Uterus (tissue), 4 donors: ENCODE measurements at places on chromosomes 1 and 21. TPM values are rescaled to one million over a fixed set of nuclear protein-coding genes. Genes with fewer than 3 reads are reported as not detected.

The DNALI1 gene
- 2.8 TPM for total RNA-seq

The ANKRD65 gene
- 3.0 TPM for total RNA-seq

The TRIM67 gene
- total RNA-seq: not detected

The CR1L gene
- total RNA-seq: not detected

The GLMP gene
- total RNA-seq: 31.1 TPM

- DNase-seq: no peak
These were observed 402 bp downstream of the C21orf58 start for GRCh38 chr21:46323227-46323709.

DNA sequence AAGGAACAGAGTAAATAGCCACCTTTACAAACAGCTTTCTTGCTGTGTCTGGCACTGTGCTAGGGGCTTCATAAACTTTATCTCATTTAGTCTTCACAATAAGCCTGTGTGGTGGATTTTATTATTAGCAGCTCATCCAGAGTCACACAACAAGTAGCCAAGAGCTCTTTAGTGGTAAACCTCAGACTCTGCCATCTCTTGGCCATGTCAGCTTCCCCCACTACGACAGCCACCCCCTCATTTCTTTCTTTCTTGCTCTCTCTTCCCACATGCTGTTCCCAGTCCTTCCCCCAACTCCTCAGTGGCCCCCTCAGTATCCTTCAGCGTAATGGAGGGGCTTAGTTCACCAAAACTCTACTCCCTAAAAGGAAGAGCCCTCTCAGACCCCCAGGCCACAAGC, 1.2 kb upstream of the ZNF683 start:
- DNase-seq: no peak

DNA sequence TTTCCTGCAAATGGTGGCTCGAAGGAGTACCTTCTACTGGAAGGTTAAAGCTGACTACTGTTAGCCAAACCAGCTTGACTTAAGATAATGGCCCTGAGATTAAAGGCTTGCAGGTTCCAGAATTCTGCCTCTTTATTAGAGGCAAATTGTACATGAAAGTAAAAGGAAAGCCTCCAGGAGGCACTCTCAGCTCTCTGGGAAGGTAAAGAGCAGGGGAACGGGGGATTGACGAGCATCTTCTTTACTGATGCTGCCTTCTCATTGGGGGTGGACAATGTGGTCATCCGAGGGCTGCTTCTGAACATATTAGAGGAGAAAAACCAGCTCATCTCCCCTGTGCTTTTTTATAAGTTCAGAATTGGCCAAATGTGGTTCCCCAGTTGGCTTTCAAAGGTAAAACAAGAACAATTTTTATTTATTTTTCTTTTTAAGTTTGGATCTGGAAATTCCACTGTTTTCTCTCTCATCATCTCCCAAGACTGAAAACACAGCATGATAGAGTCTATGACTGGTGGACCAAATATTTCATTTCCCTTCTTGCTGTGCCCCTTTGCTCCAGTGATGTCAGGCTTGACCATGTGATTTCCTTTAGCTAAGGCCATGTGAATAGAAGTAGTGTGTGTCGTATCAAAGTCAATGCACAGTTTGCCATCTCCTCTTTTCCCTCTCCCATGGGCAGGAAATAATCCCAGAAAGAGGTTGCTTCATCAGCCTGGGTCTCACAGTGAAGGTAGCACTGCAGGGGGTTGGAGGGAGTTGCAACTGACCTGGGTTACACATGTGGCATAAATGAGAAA, 292.7 kb downstream of the PRDM2 start:
- DNase-seq: no peak

DNA sequence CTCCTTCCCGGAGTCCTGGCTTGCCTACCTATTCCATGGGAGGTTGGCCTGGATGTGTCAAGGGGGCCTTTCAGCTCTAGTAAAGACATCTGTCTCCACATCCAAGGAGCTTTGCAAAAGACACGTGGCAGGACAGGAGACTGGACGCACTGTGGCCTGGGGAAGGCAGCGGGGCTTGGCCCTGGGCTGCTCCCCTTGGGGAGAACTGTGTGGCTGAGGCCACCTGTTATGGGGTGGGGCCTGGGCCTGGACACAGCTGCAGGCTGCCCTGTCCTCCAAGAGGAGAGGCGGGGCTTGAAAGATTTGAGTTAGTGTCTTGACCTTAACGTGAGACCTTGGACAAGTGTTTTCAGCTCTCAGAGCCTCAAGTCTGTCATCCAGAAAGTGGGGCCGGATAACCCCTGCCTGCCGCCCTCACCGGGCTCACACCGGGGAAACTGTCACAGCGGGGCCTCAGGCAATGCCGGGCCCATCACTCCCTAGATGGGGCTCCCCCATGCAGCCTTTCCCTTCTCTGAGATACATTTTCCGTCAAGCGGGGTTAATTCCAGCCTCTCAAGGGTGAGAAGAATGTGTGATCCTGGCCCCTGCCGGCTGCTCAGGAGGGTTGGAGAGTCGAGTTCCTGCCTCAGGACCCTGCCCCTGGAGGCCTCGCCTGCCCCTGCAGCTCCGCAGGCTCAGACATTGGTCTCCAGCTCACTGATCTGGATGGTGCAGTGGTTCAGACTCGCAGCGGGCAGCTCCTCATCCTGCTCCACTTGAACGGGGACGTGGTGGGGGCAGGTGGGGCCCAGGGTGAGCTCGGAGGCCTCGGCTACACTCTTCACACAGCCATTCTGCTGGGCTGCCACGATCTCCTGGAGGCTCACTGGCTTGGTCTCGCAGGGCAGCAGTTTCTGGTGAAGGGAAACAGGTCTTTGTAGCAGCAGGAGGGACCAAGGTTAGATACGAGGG, 25.6 kb downstream of the PODN start:
- DNase-seq: no peak

- DNase-seq: no peak
These were observed 15.9 kb downstream of the TMEM63A start for GRCh38 chr1:225866061-225866837.

- peak; percentile 17 for DNase-seq
These were observed 6.9 kb downstream of the LMNA start for GRCh38 chr1:156121457-156121856.

GRCh38 chr1:84122780-84123382, 21.2 kb upstream of the PRKACB start:
- DNase-seq: peak; percentile 20

DNA sequence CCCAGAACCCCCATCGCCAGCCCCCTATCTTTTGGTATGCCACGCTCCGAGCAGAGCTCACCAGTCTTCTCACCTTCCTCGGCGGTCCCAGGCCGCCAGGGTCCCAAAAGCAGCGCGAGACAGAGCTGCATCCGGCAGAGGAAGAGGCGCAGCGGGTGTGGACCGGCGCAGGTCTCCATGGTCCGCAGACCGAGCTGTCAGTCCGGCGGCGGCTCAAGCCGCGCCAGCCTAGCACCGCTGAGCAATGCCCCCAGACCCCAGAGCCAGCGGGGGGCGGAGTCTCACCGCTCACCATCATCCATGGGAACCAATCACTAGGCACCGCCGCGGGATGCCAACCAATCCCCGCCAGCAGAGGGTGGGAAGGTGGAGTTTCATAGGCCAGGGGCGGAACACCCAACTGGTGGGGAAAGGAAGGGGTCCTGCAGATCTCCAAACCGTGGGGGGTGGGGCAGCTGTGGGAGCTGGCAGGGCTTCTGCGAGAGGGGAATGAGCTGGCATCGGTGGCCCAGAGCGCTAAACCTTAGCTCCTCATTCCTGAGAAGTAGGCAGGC, at the start of gene EPHA10:
EPHA10 (minus strand) TSS at position 233 of the 554 bp plus-strand sequence; CDS start at position 179, 54 bp downstream.
- DNase-seq: no peak

DNA sequence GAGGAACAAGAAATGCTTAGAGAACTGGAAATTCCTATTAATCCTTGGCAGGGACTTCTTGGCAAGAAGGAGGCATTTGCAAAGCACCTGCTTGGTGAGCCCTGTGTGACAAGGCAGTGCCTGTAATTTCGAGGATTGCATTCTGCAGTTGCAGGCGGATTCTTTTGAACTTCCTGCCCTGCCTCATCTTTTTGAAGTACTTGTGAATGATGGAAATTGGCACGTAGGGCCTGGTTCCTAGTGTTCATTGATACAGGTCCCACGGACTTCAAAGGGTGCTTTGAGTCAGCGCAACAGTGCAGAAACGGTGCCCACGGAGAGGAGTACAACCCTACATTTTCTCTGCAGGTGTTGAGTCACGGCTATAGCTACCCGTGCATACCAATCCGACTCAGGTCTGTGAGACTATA, 6.4 kb downstream of the HUNK start:
- DNase-seq: no peak

- no peak for DNase-seq
These were observed 47.1 kb downstream of the KANK4 start for GRCh38 chr1:62271948-62272728.
